ENCODE measurements at places on chromosomes 2 and 18.

DNA sequence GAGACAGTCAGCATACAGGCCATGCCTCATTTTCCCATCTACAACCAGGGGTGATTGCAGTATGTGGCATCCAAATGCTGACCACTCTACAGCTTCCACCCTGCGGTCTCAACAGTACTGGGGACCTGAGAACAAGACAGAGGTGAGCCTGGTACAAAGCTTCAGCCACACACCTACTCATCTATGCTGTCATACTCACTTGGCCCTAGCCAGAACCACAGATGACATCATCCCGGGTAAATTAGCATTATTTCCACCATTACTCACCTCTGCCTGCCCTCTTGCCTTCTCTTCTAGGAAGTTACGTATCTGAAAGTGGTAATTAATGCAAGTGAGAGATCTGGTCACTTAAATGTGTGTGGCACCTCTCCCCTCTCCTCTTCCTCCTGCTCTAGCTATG lies 208.2 kb upstream of the ARL4C start:
- DNase-seq = no peak

DNA sequence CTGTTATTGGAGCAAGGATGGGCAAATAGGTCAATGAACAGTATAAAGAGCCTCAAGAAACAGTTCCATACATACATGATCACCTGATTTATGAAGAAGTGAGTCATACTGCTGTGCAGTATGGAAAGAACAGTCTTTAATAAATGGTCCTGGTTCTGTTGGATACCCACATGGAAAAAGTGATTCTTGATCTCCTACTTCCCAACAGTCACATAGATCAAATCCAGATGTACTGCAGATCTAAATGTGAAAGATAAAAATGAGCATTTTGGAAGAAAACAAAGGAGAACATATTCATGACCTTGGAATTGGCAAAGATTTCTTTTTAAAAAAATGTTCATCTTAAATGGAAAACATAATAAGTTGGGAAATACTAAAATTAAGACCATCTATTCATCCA lies 75.8 kb downstream of the CCDC148 start:
- no peak for DNase-seq

- no peak for DNase-seq
Observed at GRCh38 chr2:100192825-100193224, 50.4 kb upstream of the AFF3 start.

GRCh38 chr2:135212757-135213156 lies 160.7 kb downstream of the RAB3GAP1 start:
- no peak for DNase-seq

- DNase-seq = no peak
Observed at GRCh38 chr2:121595012-121595891, 54.0 kb downstream of the CLASP1 start.

DNA sequence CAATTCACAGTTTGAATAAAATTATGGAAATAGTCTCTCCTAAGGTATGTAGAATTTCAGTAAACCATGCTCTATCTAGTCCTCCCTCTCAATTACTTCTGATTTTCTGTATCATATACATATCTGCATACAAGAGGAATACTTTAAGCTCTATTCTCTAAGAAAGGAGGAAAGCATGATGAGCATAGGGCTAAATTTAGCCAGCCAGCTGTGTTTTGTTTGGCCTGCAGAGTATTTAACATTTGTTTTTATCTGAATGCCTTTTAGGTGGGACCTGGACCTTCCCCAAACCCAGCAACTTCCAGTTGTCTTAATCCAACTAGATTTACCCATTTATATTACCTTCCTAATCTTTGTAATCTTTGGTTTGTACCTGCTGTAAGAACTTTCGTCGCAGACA lies 42.2 kb upstream of the FAM117B start:
- DNase-seq = no peak

- no peak for DNase-seq
Observed at GRCh38 chr2:187320846-187321245, 127.2 kb downstream of the CALCRL start.

DNA sequence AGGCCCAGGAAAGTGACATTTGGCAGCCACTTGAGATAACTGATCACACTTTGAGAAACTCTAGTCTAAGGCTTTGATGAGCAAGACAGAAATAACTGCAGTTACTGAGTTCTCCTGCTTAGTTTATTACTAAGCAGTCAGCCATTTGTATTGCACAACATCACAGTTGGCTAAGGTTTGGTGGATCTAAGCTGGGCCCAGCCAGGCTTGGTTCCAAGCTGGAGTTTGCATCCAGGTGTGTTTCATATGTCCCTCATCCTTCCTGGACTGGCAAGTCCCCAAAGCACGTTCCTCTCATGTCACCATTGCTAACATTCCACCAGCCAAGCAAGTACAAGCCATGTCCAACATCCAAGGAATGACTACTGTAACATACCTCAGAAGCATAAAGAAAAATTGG lies 71.3 kb upstream of the ZNF532 start:
- DNase-seq = no peak

DNA sequence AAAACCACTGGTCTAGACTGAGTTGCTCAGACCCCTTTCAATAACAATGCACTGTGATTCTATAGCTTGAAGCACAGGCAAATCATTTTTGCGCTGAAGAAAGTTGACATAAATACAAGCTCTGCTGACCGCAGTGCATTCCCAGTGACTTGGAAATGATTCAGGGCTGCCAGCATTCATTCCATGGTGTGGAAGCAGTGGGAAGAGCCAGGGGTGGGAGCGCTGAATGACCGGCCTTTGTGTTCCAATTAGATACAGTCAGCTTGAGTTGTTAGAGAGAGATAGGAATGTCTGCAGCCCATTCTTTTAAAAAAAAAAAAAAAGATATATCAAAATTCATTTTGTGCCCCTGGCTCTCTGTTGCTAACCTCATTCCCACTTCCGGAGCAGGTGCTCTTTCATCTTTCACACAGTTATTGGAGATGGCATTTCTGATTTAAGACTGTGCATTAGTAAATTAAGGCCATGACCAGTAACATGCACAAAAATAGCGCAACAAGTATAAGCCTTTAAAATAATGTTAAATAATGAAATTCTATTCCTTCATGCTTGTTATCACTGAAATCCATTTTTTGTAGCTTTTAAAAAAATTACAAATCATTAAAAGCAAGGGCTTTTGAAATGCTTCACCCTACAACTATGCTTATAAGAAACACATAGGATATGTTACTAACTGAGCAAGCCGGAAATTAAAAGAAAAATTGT lies 59.4 kb upstream of the CTLA4 start:
- no peak for DNase-seq

DNA sequence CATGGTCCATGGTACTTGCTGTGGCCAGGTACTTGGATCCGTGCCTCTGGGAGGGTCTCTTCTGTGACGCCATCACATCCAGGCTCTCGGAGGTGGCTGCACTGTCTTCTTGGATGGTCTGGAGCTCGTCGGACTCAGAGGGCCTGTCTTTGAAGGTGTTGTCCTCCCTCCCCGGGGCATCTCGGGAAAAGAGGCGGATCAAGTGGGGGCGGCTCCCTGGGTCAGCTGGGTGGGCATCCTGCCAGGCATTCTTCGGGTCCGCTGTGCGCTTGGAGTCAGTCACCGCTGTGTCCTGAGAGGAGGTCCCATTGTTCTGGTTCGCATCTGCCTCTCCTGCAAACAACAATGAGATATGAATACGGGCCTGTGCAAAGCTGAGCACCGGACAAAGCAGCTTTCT lies 115.6 kb downstream of the MBP start:
- DNase-seq = no peak

- no peak for DNase-seq
Observed at GRCh38 chr2:51213826-51214225, 181.9 kb upstream of the NRXN1 start.

- DNase-seq = no peak
Observed at GRCh38 chr2:211103989-211104388, 547.6 kb downstream of the CPS1 start.

- no peak for DNase-seq
Observed at GRCh38 chr2:14626873-14627272, 5.6 kb upstream of the LRATD1 start.

GRCh38 chr2:234840336-234840735 lies 111.5 kb upstream of the SH3BP4 start:
- DNase-seq = no peak

DNA sequence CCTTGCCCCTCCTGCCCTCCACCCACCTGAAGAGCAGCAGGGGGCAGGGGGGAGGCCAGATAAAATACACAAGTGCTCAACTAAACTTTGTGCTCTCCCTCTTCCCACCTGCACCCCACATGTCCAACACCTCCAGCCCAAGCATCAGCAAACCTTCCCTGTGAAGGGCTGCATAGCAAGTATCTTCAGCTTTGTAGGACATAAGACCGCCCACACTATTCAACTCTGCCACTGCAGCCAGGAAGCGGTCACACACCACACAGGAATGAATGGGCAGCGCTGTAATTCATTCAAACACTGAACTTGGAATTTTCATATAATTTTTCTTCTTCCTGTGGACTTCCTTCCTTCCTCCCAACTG lies 27.5 kb downstream of the TFCP2L1 start:
- DNase-seq = no peak
